H7 (cell line): ENCODE measurements at places on chromosomes 5 and 9. TPM values are rescaled to one million over a fixed set of nuclear protein-coding genes. Genes with fewer than 3 reads are reported as not detected.

GRCh38 chr5:55747778-55748318, 10.0 kb downstream of the DDX4 start:
- no peak for DNase-seq

- peak; percentile 10 for DNase-seq
These were observed 107.1 kb downstream of the CTNND2 start for GRCh38 chr5:11797132-11797531.

DNA sequence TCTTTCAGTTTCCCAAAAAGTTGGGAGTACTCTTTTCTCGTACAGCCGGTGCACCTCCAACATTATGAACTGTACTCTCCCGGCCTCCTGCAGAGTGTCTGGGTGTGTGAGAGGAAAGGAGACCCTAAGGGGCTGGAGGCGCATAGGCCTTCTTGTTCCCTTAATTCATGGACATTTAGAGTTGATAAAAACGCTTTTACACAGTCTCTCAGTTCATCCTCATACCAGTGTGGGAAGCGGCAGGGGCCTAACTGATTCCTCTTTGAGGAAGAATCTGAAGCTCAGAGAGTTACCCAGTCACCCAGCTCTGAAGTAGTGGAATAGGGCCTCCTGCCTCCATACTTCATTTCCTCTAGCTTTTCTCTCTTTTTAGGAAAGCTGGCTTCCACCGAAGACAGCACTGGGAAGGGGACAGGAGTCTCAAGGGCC, 3.3 kb downstream of the MCIDAS start:
- no peak for DNase-seq

The OR1B1 gene
- not detected in 2 replicates for total RNA-seq

DNA sequence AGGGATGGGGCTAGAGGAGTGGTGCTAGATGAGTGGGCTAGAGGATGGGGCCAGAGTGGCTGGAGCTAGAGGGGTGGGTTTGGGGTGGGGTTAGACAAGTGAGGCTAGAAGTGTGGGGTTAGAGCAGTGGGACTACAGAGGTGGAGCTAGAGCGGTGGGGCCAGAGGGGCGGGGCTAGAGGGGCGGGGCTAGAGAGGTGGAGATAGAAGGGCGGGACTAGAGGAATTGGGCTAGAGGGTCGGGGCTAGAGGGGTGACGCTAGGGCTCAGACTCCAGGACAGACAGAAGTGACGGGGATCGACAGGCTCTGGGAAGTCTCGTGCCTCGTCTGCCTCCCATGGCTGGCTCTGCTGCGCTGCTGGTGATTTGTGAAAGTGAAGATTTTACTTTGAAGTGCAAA, 31.0 kb upstream of the TENT4A start:
- peak; percentile 71 for DNase-seq

The SLC6A7 gene
- not detected in 2 replicates for total RNA-seq

DNA sequence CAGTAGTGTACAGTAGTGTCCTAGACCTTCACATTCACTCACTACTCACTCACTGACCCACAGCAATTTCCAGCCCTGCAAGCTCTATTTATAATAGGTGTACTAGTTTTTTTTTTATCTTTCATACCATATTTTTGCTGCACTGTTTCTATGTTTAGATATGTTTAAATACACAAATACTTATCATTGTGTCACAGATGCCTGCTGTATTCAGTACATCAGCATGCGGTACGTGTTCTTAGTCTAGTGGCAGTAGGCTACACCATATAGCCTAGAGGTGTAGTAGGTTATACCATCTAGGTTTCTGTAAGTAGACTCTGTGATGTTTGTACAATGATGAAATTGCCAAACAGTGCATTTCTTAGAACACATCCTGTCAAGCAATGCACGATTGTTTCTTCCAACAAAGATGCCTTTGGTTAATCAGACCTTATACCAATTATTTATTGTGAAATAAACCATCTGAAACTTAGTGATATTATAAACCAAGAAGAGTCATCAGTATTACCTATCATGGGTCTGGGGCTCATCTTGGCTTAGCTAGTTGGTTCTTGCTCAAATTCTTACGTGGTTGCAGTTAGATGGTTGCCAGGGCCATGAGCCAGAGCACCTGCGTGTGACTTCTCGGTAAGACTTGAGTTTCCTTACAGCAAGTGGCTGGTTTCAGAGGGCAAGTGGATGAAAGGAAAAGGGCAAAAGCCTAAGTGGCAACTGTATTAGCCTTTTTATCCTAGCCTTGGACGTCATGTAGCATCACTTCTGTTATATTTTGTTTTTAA, 41.1 kb downstream of the ERBIN start:
- no peak for DNase-seq

The TAS2R1 gene
- not detected in 2 replicates for total RNA-seq

DNA sequence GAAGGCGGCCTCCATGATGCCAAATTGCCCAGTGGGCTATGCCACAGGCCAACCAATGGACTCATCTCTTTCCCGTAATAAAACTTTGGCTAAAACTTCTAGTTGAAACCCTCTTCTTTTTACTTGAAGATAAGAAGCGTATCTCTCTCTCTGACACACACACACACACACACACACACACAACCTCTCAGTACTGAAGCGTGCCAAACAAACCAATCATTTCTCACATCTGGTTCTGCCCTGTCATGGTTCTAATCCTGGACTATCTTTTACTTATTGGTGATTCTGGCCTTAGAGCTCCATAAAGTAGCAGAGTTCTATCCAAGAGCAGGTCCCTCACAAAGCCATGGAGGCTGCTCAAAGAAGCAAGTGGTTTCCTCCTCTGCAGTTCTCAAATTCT, 64.6 kb downstream of the PTCH1 start:
- DNase-seq: no peak
